COLO829 (cell line): ENCODE measurements at places on chromosomes 12 and 14.

GRCh38 chr14:22177870-22178269 lies 411.2 kb downstream of the DAD1 start:
- no peak for DNase-seq

GRCh38 chr12:124682425-124683151 lies 115.2 kb upstream of the NCOR2 start:
- no peak for DNase-seq

GRCh38 chr14:22380571-22381407 lies 208.2 kb downstream of the DAD1 start:
- no peak for DNase-seq

DNA sequence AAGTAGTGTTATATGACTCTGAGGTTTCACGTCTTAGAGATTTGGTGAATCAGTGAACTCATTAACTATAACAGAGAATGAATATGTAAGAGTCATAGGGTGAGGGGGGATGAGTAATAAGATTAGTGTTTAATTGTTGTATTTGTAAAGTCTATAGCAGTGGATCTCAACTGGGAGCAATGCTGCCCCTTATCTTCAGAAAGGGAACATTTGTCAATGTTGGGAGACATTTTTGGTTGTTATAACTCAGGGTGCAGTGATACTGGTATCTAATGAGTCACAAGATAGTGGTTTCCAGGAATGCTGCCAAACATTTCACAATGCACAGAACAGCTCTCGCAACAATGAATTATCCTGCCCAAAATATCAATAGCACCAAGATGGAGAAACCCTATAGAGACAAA lies 1193.7 kb downstream of the GALC start:
- DNase-seq = peak; percentile 43

DNA sequence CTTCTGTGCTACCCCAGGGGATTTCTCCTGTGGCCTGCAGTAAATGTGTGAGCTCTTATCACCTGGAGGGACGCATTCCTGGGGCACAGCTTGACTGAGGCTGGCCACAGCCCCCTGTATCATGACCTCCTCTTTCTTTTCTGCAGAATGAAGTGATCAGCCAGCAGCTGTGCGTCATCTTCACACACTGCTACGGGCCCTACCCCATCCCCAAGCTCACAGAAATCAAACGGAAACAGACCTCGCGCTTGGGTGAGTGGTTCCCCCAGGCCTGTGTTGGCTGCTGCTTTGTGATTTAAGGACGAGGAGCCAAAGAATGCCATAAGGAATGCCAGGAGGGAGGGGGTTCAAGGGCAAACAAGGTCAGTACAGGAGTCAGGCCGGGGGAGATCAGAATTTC lies 50.5 kb upstream of the PWP1 start:
- DNase-seq = no peak

DNA sequence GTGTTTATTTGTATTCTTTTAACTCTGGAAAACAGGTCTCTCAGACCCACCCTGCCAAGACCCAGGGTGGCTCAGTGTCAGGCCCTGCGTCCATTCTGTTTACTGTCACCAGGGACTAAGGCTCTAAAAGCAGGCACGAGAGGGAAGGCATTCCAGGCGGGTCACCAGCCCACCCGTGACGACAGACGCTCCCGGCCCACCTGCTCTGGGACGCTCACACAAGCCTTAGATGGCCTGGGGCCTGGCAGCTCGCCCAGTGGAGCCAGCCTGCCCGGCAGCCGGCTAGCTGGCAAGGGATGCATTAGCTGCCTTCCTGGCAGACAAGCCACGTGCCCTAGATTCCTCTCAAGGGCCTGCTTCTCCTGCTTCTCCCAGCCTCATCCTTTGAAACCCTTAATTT lies 9.2 kb upstream of the NUAK1 start:
- no peak for DNase-seq
